Left kidney (tissue), 8 donors: ENCODE measurements at places on chromosomes 4 and X. TPM values are rescaled to one million over a fixed set of nuclear protein-coding genes. Genes with fewer than 3 reads are reported as not detected.

The RBMXL3 gene
- polyA plus RNA-seq: not detected

The UCP1 gene
- 0.25 TPM for polyA plus RNA-seq

The SCRG1 gene
- polyA plus RNA-seq: 0.45 TPM

The PCYT1B gene
- polyA plus RNA-seq: 3.3 TPM

The TEX13B gene
- polyA plus RNA-seq: not detected

The FAAH2 gene
- polyA plus RNA-seq: 15.2 TPM

The EVC gene
- polyA plus RNA-seq: 52.7 TPM

The DACH2 gene
- polyA plus RNA-seq: 30.7 TPM

The ITIH6 gene
- polyA plus RNA-seq: 0.18 TPM

The F8A2 gene
- polyA plus RNA-seq: not detected

The GATA1 gene
- 0.48 TPM for polyA plus RNA-seq

The INTS12 gene
- 37.7 TPM for polyA plus RNA-seq

The THAP9 gene
- 13.3 TPM for polyA plus RNA-seq

The ANXA5 gene
- 382 TPM for polyA plus RNA-seq

The CCNG2 gene
- 155 TPM for polyA plus RNA-seq

The CNKSR2 gene
- polyA plus RNA-seq: 1.9 TPM

The PAGE2B gene
- 0.32 TPM for polyA plus RNA-seq

The ADGRL3 gene
- 31.1 TPM for polyA plus RNA-seq

The PDGFC gene
- 82.7 TPM for polyA plus RNA-seq

The TSPYL2 gene
- polyA plus RNA-seq: 41.7 TPM

The GBA3 gene
- polyA plus RNA-seq: 10.7 TPM
